ENCODE measurements at places on chromosomes 7 and 10.

GRCh38 chr10:987620-987869, 689 bp upstream of the GTPBP4 start:
- peak; percentile 34 for DNase-seq

- no peak for DNase-seq
These were observed 201.7 kb upstream of the KLF14 start for GRCh38 chr7:130935564-130936157.

- no peak for DNase-seq
These were observed 2.0 kb downstream of the RARRES2 start for GRCh38 chr7:150339409-150339809.

GRCh38 chr7:116779931-116780330, 82.5 kb upstream of the CAPZA2 start:
- no peak for DNase-seq

DNA sequence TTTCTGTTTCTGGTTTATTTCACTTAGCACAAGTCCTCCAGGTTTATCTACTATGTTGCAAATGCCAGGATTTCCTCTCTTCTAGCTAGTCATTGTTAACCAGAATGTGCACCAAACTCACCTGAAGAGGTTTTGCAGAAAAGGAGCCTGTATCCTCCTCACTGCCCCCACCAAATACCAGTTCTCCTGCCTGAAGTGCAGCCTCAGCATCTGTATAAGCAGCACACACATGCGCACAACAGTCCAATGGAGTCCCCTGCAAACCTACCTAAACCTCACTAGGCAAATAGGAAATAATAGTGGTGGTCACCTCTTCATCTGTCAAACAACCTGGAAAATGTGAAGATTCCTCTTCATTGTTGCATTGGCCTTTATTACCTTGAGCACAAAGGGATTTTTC, 237.8 kb downstream of the PAXIP1 start:
- DNase-seq, result no peak

- DNase-seq, result no peak
These were observed 96.6 kb upstream of the LRRN3 start for GRCh38 chr7:110994028-110994967.

DNA sequence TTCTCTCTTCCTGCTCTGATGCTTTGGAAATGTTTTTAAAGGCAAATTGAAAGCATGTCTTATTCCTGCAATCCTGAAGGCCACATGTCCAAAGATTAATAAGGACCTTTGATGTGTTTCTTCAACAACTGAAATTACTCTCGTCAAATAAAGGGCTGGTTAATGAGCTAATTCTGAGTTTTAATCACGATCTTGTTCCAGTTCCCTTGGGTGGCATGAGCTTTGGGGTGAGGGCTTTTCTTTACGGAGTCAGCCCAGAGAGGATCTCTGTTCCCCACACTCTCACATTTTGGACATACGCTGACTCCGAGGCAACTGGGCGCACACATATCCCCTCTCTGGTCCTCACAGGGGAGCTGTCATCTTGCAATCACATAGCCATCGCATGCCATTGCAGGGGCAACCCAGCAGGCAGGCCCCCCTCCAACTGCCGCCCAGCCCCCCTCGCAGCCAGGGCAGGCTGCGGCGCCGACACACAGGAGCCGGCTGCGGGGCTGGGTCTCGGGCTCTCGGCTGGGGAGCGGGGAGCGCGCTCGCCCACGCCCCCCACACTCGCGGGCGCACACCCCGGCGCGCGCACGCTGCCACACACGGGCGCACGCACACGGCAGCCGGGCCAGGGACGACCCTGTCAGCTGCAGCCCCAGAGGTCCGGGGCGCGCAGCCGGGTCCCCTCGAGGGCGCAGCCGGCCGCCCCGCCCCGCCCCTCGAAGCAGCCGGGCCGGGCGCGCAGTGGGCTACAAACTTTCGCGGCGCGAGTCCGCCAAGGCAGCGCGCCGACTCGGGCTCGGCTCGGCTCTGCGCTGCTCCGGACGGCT, at the start of gene GDF10:
TSS of gene GDF10 (plus strand) at position 587 of the 818 bp plus-strand sequence. CDS start 455 bp downstream, outside the sequence.
- no peak for DNase-seq

- no peak for DNase-seq
These were observed 1.7 kb downstream of the SH2B2 start for GRCh38 chr7:102288285-102288930.

- no peak for DNase-seq
These were observed 74.5 kb downstream of the INSIG1 start for GRCh38 chr7:155371884-155372781.

DNA sequence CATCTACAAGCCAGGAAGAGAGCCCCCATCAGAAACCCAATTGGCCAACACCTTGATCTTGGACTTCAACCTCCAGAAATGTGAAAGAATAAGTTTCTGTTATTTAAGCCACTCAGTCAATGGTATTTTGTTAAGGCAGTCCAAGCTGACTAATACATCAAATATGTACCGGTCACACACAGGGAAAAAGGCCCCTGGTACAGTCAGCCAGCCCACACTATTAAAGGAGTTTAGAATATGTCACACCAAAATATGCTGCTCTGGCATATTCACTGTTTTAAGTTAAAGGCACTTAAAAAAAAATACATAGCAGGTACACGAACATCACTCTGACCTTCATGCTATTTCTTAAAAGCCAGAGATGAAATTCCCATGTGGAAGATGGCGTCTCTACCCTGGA, 15.2 kb upstream of the CDCA7L start:
- DNase-seq, result peak; percentile 79

DNA sequence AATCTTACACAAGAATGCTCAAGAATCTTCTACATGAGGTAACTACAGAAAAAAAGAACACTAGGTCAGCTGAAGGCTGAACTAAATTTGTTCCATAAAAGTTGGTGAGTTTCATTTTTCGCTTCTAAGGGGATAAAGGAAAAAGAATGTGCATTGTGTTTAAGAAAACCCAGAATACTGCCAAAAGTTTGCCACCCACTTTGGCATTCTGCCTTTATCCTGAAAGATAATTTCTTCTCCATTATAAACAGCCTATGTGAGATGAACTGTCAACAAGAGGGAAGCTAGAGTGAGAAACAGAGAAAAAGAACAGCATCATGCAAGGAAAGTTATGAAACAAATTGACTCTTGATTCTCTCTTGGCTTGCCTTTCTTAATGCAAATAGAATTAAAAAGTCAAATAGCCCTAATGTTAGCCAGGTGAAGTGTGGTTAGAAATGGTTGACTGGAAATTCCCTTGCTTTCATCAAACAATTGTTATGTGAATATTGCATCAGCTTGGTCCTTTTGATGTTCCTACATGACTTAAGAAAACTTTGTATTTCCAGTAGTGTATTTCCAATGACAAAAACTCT, 25.8 kb downstream of the STEAP1 start:
- no peak for DNase-seq

- no peak for DNase-seq
These were observed 190.3 kb upstream of the ETV1 start for GRCh38 chr7:14179781-14180180.

Measured in HFFc6 (cell line).